SHP77 treated with DMSO at 0.1 percent for 48 hours (cell line): ENCODE measurements at places on chromosomes 2 and 18.

DNA sequence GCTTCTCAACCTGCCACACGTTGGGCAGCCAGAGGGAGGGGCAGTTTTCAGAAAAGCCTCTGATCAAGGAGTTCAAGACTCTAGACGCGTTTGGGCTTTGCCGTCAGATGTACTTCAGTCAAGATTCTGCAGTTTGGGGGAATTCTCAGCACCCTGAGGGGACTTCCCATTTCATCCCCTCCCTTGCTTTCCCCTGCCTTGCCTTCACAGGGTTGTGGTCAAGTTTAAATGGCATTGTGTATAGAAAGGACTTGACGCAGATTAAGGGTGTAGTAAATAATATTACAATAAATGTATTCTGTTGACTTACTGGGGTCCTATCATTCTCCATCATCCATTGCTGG, 198.3 kb upstream of the NABP1 start:
- DNase-seq, result no peak

- DNase-seq, result no peak
Measured at GRCh38 chr2:101679801-101680487, 17.6 kb upstream of the MAP4K4 start.

- DNase-seq, result no peak
Measured at GRCh38 chr2:198096002-198096401, 291.6 kb downstream of the PLCL1 start.

- DNase-seq, result no peak
Measured at GRCh38 chr2:239444626-239445577, 44.1 kb upstream of the HDAC4 start.

- no peak for DNase-seq
Measured at GRCh38 chr2:121333834-121334558, 49.0 kb upstream of the TFCP2L1 start.
